ENCODE measurements at places on chromosomes 11 and 22. TPM values are rescaled to one million over a fixed set of nuclear protein-coding genes. Genes with fewer than 3 reads are reported as not detected.
A peak's percentile ranks its signal among the peaks of the same experiment; 100 is the strongest.

DNA sequence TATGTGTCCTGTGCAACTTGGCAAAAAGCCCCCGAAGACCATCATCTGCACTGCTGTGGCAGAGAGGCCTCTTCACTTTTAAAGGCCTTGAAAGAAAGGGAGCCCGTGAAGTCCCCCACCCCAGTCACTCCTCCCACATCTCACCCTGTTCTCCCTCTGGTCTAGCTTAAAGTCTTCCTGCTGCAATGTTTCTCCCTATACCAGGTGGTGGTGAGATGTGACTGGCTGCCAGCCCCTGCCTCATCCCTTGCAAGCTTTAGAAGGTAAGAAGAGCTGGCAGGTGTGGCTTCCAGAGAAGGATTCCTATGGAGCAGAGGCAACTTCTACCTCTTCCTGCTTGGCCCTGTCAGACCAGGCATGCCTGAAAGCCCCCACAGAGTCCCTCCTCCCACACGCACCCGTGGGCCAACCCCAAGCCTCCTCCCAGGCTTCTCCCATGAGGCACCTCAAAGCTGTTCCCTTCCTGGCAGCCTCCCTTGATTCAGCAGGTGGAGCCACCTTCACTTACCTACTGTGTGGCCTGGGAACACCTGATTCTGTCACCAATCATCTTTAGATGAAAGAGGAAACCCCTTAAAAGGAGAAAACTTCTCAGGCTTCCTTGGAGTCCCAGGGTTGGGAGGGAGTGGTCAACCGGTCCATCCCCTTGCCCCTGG, 4.0 kb upstream of the TRIM29 start:
- H3K36me3 ChIP-seq: no peaks in the 10 kb centered on the region
- no peaks in the 10 kb centered on the region for H3K27me3 ChIP-seq
- DNase-seq: no peak
- no peaks in the 10 kb centered on the region for H3K4me1 ChIP-seq
- H3K4me3 ChIP-seq: no peak overlapping the region
- no peak overlapping the region for H3K27ac ChIP-seq

- H3K36me3 ChIP-seq: no peaks in the 10 kb centered on the region
- no peak overlapping the region for H3K27ac ChIP-seq
- no peaks in the 10 kb centered on the region for H3K4me1 ChIP-seq
- no peak for DNase-seq
Measured at GRCh38 chr11:33909150-33909549, 17.3 kb upstream of the LMO2 start.

GRCh38 chr22:44620129-44620840, 81.7 kb upstream of the PRR5 start:
- H3K27me3 ChIP-seq: no peaks in the 10 kb centered on the region
- no peak overlapping the region for H3K27ac ChIP-seq
- no peaks in the 10 kb centered on the region for H3K36me3 ChIP-seq
- H3K4me1 ChIP-seq: no peaks in the 10 kb centered on the region
- DNase-seq: peak; percentile 14
- H3K4me3 ChIP-seq: peak overlapping the region; percentile 25

DNA sequence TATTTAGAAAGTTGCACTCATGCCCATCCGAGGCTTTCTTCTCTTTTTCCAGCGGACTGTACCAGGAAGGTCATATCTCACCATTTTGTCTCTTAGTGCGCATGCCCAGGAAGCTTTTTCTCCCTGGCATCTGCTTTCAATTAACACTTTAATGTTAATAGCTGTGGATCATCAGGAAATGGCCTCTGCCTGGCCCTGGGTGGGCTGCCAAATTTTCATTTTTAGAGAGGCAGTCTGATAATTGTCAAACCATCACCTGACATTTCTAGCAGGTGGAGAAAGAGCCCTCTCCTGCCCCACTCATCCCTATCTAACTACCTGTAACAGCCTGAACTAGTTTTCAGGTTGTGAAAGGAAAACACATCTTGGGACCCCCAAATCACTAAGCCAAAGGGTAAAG, 257.4 kb upstream of the LRRC4C start:
- H3K4me3 ChIP-seq: no peak overlapping the region
- no peaks in the 10 kb centered on the region for H3K4me1 ChIP-seq
- H3K36me3 ChIP-seq: no peaks in the 10 kb centered on the region
- H3K27ac ChIP-seq: no peak overlapping the region
- no peak for DNase-seq
- no peaks in the 10 kb centered on the region for H3K27me3 ChIP-seq

- H3K27ac ChIP-seq: no peak overlapping the region
- H3K27me3 ChIP-seq: no peaks in the 10 kb centered on the region
- no peaks in the 10 kb centered on the region for H3K4me1 ChIP-seq
- no peak overlapping the region for H3K4me3 ChIP-seq
- no peak for DNase-seq
Measured at GRCh38 chr22:33519071-33519973, 401.0 kb downstream of the LARGE1 start.

- H3K4me1 ChIP-seq: peaks cover 21% of the 10 kb centered on the region
- peak overlapping the region; percentile 85 for H3K27ac ChIP-seq
- no peaks in the 10 kb centered on the region for H3K36me3 ChIP-seq
- no peaks in the 10 kb centered on the region for H3K27me3 ChIP-seq
- DNase-seq: peak; percentile 43
Measured at GRCh38 chr11:73177380-73177777, 35.3 kb upstream of the FCHSD2 start.

DNA sequence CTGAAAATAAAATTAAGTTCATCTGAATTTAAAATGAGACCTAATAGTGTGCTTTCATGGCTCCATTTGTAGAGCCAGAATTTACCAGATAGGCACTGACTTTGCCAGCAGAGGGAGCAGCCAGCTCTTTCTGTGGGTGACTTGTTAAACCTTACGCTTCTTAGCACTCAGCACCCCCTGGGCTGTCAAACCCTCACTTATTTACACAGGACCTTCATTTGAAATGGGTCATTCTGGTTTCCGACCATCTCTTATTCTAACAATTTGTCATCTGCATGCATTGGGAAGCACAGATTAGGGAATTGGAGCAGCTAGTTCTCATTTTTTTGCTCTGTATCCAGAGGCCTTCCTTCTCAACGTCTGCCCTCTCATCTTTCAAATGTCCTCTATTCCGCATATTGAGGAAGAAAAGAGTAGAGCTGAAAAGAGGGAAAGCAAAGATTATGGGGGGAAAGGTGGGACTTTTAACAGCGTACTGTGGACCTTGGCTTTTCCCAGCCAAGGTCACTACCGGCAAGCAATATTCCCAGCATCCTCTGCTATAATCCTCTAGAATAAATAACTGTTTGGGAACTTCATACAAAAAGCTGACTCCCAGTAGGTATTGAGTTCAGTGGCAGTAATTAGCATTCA, 3.1 kb downstream of the ASRGL1 start:
- H3K27ac ChIP-seq: no peak overlapping the region
- no peaks in the 10 kb centered on the region for H3K36me3 ChIP-seq
- H3K27me3 ChIP-seq: no peaks in the 10 kb centered on the region
- H3K4me3 ChIP-seq: no peak overlapping the region

GRCh38 chr11:27218421-27219038, 144.5 kb downstream of the CCDC34 start:
- no peaks in the 10 kb centered on the region for H3K27me3 ChIP-seq
- H3K36me3 ChIP-seq: no peaks in the 10 kb centered on the region
- no peak overlapping the region for H3K4me3 ChIP-seq
- no peak for DNase-seq

DNA sequence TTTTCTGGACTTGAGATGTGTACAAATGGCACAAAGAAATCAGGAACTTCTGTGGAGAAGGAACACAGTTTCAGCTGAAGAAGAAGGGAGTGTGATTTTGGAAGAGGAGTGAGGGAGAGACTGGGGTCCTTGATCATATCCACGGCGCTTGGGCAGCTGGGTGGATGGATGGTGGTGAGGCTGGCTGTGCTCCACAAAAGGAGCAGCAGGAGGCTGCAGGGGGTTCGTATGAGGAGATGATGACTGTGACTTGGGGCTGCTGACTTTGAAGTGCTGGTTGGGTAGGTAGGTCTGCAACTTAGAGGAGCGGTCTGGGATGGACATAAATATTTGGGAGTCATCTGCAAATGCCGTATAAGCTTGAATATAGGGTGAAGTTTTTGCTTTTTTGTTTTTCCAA, 1.3 kb upstream of the DCHS1 start:
- peak overlapping the region; percentile 83 for H3K4me3 ChIP-seq
- no peaks in the 10 kb centered on the region for H3K27me3 ChIP-seq
- no peaks in the 10 kb centered on the region for H3K36me3 ChIP-seq
- H3K27ac ChIP-seq: peak overlapping the region; percentile 83
- DNase-seq: no peak

DNA sequence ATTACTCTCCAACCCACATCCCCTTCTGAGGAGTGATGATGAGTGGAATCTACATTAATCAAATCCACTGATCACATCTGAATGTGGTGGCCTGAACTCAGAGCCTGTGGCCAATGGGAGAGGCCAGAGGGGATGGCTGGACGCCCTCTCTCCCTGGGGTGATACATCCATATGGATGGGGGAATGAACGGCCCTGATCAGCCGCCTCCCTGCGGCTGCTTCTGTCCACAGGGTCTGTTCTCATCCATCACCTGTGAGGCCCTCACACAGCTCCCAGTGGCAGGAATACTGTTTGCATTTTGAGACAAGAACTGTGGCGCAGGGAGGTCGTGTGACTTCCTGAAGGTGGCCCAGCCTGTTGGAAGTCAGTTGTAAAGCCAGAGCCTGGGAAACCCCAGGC, 78.3 kb upstream of the SHISAL1 start:
- H3K4me1 ChIP-seq: no peaks in the 10 kb centered on the region
- no peak overlapping the region for H3K27ac ChIP-seq
- no peak for DNase-seq
- no peaks in the 10 kb centered on the region for H3K27me3 ChIP-seq
- H3K36me3 ChIP-seq: no peaks in the 10 kb centered on the region

GRCh38 chr11:69773626-69774353, 1.4 kb downstream of the FGF4 start:
- H3K36me3 ChIP-seq: no peaks in the 10 kb centered on the region
- H3K27me3 ChIP-seq: no peaks in the 10 kb centered on the region
- no peaks in the 10 kb centered on the region for H3K4me1 ChIP-seq
- no peak overlapping the region for H3K4me3 ChIP-seq

DNA sequence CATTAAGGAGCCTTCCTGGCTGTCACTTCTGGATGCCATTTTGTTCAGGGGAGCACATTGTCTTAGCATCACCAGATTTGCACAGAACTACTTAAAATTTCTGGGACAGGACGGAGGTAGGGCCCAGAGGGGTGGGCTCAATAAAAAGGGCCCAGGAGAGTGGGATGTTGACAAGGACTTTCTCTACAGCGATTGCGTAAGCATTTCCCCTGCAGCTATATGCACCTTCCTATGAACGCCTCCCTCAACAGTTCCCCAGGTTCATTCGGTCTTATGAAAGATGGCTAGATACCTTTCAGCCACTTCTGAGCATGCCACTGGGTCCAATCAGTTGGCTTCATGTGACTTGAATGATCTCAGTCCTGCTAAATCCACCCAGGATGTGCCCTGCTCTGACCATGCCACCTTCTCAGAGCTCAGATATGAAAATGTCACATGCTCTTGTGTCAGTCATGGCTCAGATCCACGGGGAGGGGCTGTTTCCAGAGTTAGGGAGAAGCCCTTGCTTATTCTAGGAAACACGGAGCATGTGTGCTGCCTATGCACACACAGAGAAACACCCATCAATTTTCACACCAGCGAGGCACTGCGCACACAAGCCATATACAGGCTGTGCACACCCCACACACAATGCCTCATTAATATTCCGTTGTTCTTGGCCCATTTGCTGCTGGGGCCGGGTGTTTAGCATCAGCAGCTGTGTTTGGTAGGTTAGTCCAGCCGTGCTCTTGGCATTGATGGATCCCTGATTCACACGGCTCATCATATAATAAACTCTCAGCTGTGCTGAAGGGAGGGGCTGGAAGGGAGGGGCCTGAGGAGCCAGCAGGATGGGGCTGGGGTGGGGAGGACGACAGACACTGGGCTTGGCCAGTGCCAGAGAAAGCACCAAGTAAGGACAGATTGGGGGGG, 52.5 kb upstream of the NNMT start:
- H3K4me3 ChIP-seq: no peak overlapping the region
- DNase-seq: no peak
- H3K36me3 ChIP-seq: peaks cover 86% of the 10 kb centered on the region
- H3K27me3 ChIP-seq: no peaks in the 10 kb centered on the region
- H3K4me1 ChIP-seq: peaks cover 31% of the 10 kb centered on the region

GRCh38 chr11:15801126-15801525, 555.2 kb downstream of the SOX6 start:
- peak overlapping the region; percentile 61 for H3K27ac ChIP-seq
- peaks cover 43% of the 10 kb centered on the region for H3K4me1 ChIP-seq
- DNase-seq: no peak
- no peaks in the 10 kb centered on the region for H3K27me3 ChIP-seq
- H3K4me3 ChIP-seq: no peak overlapping the region
- no peaks in the 10 kb centered on the region for H3K36me3 ChIP-seq

- H3K4me3 ChIP-seq: no peak overlapping the region
- H3K27ac ChIP-seq: no peak overlapping the region
- DNase-seq: no peak
- H3K4me1 ChIP-seq: no peaks in the 10 kb centered on the region
- no peaks in the 10 kb centered on the region for H3K27me3 ChIP-seq
Measured at GRCh38 chr22:22446517-22446916, 62.0 kb downstream of the ZNF280B start.

ACTN3 gene
- not detected for total RNA-seq

INPPL1 gene
- 113 TPM for total RNA-seq

HEPN1 gene
- total RNA-seq: not detected

TSPAN18 gene
- 7.7 TPM for total RNA-seq

SLC1A2 gene
- total RNA-seq: 0.78 TPM

APLP2 gene
- total RNA-seq: 493 TPM

IGSF22 gene
- not detected for total RNA-seq
